ENCODE measurements at places on chromosomes 1 and 21.

GRCh38 chr1:155202731-155203515 is 4.8 kb downstream of the THBS3 start:
- DNase-seq, result no peak

DNA sequence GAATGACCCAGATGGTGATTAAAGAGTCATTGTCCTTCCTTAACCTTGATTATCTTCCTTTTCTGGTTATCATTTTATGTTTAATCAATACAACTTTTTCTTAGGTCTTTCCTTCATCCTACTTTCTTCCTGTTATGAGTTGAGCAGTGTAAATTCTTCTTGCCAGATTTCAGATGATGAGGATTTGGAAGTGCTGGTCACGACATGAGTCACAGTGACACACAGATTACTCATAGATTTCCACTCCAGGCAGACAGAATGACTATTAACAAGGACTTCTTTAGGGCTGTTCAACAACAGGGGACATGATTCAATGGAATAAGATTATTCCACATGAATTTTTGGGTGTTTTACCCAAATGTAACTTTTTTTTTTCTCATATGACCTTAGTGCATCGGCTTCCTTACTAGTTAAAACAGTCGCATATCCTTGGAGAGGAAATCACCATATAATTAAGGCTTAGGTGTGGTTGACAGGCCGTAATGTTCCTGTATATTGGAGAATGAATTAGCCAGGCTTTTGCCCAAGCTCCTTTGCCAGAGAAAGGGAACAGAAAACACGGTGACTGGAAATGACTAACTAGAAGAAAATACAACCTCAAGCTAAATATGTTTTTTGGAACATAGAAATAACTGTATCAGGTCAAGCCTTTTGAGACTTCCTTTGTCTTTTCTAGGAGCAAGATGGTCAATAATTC is 44.2 kb downstream of the PRRX1 start:
- DNase-seq, result no peak

DNA sequence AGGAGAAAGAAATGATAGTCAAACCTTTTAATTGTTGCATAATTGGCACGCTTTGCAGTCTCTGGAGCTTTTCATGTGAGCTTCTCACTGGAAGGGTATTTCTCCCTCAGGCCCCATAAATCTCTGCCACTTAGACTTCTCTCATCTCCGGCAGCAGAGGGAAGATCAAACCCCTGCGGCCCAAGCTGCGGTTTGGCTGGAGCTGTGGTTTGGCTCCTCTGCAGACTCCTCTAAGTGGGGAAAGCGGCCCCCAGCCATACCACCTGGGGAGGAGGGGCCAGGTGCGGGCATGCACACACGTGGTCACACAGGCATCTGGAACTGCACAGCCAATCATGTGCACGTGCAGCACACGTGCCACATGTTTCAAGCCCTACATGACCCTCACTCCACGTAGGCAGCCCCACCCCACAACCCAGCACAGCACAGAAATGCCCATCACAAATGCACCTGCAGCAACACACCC is 58.3 kb downstream of the UBE2T start:
- DNase-seq, result no peak

- DNase-seq, result no peak
Observed at GRCh38 chr1:43937179-43937865, 3.7 kb downstream of the ARTN start.

- DNase-seq, result no peak
Observed at GRCh38 chr21:40706176-40706575, 140.8 kb downstream of the DSCAM start.

- no peak for DNase-seq
Observed at GRCh38 chr1:177174921-177175634, 4.3 kb downstream of the BRINP2 start.

DNA sequence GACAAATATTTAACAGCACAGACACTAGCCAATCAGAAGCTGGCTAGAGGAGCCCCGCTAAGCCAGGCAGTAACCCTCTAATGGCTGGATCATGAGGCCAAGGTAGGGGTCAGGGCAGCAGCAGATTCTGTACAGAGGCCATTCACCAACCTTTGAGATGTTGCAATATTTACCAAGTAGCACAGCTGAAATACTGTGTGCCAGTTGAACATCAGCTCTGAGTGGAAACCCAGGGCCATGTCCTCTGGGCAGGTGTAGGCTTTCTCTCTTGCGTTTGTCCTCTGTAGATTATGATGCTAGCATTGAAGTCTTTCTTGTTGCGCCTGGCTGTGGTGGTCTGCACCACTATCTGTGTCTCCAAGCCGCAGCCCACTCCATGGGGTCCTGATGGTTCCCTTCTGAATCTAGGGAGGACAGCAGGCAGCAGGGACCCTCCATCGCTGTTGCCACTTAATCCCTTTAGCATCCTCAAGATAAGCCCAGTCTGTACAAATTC is 2.5 kb upstream of the COG2 start:
- DNase-seq, result no peak

- no peak for DNase-seq
Observed at GRCh38 chr1:5264476-5264875, 610.1 kb downstream of the AJAP1 start.

DNA sequence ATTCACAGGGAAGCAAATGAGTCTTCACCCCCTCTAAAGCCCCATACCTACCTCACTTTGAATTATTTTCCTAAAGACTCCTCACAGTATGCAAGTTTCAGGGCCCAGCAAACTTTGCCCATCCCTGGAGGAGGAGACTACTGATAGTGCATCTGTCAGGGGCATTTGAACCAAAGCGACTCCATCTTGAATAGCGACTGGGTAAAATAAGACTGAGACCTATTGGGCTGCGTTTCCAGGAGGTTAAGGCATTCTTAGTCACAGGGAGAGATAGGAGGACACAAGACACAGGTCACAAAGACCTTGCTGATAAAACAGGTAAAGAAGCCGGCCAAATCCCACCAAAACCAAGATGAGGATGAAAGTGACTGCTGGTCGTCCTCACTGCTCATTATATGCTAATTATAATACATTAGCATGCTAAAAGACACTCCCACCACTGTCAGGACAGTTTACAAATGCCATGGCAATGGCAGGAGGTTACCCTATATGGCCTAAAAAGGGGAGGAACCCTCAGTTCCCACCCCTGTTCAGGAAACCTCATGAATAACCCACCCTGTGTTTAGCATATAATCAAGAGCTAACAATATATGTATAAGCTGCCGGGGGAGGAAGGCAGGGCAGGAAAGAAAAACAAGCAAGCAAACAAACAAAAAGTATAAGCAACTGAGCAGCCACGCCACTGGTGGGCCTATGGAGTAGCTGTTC is 3.3 kb upstream of the PKNOX1 start:
- no peak for DNase-seq

GRCh38 chr1:151907363-151908139 is 1.8 kb downstream of the THEM4 start:
- no peak for DNase-seq

DNA sequence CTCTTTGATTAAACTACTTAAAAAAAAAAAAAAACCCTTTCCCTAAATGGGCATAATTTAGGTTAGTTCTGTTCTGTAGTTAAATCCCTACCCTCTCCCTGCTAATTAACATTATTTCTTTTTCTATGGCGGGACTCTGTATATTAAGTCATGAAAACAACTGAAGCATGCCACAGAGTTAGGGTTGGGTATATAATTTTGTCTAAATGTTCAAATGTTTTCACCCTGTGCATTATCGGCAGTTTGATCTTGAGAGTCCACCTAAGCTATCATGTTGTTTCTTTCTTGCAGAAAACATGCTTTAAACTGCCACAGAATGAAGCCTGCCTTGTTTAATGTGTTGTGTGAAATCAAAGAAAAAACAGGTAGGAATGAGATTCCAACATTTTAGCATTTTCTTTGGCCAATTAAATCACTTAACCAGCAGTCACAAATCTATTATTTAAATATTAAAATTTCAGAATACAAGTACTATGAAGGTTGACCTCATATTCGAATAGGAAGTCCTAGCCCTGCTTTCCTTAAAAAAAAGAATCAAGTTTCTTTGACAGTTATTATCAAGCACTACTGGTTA is 4.0 kb downstream of the PBX1 start:
- DNase-seq, result no peak

GRCh38 chr1:153728305-153729066 is 636 bp downstream of the INTS3 start:
- no peak for DNase-seq

All from esophagus squamous epithelium (tissue), 5 donors.